Stimulated activated naive CD4-positive, alpha-beta T cell treated with Interleukin-2 at 50 U/mL for 16 hours (primary cell): ENCODE measurements at places on chromosomes 3 and 15.

GRCh38 chr3:187406927-187407326, 38.7 kb downstream of the RTP4 start:
- no peak for DNase-seq

DNA sequence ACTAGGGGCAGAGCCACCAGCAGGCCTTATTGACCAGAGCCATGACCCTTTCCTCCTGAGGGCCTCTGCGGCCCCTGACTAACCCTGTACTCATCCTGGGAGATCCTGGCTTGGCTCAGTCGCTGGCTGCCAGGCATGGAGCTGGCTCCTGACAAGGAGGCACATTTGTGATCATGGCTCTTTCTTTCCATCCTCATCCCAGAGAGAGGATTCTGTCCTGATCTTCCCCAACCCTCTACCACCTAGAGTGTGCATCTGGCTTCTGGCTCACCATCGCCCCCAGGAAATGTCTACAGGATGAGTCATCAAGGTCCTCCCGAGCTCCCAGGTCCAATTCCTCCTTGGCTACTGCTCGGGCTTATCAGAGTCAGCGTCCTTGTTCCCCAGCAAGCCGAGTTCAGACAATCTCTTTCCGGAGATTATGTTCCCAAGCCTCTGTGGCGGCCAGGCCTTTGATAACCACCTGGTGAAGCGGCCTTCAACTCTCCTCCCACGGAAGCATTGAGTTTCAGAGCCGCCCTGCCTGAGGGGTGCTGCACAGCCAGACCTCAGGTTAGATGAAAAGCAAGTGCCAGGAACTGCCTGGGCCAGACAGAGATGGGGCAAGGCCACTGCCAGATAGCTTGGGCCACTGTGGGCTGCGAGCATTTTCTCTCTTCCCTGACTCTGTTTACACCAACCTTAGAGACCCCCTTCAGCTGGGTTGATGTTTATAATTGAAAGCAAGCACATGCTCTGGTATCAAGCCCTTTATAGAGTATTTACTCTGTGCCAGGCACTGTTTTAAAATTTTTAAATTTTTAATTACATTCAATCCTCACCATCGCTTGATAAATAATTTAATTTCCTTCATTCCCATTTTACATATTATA, 44.3 kb upstream of the MRPS22 start:
- DNase-seq: no peak

- DNase-seq: no peak
Measured at GRCh38 chr15:83930392-83931212, 276.7 kb downstream of the ADAMTSL3 start.

DNA sequence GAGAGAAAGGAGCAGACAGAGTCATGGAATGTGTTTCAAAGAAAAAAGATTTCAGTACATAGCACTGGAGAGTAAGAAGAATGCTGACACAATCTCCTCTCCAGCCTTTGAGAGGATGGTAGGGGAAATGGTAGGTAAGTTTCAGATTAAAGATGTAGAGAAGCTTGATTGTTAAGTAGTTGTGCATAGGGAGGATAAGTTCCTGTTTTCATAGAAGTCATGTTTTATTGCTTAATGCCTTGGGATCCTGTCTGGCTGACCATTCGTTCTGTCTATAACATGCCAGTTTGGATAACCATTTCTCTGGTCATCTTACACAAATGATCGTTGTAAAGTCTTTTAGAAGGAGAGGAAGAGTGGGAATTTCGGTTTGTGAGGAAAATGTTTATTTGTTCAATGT, 95.7 kb upstream of the IGSF10 start:
- DNase-seq: no peak

- no peak for DNase-seq
Measured at GRCh38 chr15:28969511-28970085, 83.8 kb downstream of the APBA2 start.

GRCh38 chr3:161253711-161254110, 32.6 kb downstream of the NMD3 start:
- no peak for DNase-seq

- DNase-seq: no peak
Measured at GRCh38 chr3:71859123-71859519, 74.2 kb upstream of the PROK2 start.

GRCh38 chr3:127867412-127867811, 45.1 kb upstream of the MGLL start:
- DNase-seq: no peak

DNA sequence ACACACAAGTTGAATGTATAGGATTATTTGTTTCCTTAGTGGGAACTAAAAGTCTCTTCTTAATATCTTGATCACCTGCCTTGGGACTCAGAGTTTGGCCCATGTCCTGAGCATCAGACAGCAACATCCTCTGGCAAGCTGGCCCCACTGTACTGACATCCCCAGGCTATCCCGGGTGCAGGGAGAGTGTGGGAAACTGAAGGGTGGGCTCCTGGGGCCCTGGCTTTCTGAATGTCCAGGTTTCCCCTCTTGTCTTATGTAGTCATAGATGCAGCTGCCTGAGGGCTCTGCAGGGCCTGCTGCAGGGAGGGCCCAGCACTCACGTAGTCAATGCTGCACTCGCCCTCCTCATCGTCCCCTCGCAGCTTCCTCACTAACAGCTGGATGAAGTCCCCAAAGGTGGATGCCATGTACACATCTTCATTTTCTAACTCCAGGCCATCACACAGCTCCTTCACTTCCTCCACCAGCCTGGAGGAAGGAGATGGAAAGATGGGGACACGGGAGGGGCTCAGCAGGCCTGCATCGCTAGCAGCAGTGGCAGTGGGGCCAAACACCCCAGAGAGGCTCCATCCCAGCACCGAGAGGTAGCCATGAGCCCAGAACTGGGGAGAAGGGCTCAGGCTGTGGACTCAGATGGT, 42.8 kb downstream of the ALDH1L1 start:
- no peak for DNase-seq

DNA sequence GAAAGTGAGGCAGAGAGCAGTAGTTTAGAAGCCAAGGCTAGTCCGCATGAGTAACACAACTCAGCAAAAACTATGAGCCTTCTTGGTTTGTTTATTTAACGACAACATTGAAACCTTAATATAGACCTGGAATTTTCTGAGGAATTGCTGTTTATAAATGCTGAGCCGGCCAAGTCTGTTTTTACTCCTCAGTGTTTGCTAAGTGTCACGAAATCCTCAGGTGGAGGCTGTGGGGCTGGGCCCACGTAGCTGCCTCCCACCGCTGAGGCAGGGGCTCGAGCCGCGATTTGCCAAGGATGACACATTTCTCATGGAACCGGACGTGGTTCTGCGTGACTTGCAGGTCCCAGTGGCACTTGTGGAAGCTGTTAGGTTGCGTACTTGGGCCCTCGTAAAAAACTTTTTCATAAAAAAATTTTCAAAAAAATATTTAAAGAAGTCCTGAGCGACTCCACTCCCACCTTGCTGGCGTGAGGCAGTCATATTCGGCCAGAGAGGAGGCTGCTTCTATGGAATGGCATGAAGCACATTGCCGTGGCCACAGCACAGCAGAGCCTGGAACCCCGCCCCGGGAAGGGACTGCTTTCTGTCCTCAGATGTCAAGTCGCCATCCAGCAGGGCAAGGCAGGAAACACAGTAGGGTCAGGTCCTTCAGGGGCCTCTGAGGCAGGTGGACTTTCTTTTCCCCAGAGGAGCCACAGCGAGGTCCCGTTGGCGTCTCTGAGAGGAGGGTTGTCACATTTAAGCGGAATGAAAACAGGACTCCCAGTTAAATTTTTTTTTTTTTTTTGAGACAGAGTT, 64.8 kb upstream of the PCSK6 start:
- DNase-seq: no peak

DNA sequence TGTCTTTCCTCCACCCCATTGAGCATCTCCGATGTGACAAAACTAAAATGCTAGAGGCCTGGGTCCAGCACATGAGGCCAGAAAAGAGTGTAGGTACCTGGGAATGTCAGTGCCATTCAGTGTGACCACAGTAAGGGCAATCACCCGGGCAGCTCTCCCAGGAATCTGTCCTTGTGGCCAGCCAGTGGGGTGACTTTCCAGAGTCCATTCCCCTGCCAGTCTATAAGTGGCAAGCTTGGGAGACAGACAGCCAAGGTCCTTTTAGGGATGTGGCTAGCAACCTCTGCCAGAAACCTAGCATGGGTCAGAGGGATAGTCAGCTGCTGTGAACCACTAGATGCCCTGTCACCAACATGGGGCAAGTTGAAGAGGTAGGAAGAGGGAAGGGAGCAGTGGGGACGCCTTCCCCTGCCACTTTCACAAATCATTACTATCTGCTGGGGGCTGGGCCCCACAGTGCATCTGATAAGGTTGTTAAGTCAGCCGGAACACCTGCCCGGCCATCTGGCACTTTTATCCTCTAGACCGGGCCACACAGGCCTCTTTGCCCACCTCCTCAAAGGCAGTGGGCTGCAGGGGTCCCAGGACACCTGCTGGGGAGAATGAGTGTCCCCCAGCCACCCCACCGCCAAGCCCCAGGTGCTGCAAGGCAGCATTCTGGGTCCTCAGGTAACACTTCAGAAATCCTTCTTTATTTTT, 24.8 kb upstream of the DET1 start:
- DNase-seq: no peak

DNA sequence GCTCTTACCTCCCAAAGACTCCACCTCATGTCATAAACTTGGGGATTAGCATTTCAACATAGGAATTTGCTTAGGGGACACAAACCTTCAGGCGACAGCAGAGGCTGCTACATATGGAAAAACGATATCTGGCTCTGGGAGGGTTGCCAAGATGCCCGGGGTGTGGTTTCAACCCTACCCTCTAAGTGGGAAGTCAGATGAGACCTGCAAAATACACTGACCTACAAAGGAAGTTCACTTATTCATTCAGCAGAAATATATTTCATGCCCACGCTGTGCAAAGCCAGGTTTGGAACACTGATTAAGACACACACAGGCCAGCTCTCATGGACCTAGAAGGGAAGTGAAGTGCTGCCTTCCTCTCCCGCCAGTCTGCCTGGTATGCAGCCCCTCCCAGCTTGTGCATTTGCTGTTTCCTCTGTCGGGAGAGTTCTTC, 239.3 kb downstream of the FEZF2 start:
- DNase-seq: no peak

DNA sequence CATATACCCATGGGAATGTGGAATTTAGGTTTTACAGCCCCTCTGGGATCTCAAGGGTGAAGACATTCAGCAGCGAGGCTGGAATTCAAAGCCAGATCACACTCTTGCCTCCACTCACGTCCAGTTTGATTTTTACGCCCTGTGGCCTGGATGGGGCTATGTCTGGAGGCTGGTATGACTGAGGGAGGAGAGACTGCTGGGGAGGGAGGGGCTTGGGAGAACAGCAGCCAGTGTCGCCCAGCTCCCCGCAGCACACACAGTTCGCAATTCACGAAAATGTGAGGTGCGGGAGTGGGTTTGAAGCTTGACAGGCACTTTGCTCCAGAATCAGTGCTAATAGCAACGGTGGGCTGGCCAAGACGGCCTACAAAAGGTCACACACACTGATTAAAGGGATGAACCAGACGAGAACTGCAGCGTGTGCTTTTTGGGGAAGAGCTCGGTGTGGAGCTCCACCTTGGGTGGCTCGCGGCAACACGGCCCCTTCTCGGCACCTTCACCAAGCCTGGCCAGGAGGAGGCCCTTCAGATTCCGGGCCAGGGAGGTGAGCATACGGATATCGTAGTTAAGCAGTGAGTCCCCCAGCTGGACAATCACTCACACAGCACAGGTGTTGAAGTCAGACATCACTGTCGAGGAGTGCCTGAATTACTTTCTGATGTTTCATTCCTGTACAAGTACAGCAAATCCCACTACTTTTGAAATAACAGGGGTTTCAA, 16.4 kb downstream of the EHD4 start:
- no peak for DNase-seq

- no peak for DNase-seq
Measured at GRCh38 chr3:170511371-170511770, 74.5 kb downstream of the SLC7A14 start.

DNA sequence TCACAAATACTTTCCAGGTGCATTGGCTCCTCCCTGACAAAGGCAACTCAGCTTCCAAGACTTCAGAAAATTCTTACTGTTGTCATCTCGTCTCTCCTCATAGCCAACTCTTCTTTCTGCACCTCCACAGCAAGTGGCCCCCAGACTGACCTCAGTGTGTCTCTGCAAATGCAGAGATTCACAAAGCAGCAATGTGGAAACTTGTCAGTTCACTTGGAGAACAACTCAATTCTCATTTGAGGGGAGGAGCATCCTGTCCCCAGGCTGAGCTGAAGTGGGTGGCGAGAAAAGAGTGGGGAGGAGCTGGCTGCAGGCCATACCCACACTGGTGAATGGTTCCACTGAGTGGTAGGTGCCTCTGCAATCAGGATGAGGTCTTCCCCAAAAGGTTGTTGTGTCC, 248.7 kb upstream of the IL12A start:
- DNase-seq: no peak

GRCh38 chr15:68051109-68051508, 3.0 kb upstream of the PIAS1 start:
- no peak for DNase-seq

GRCh38 chr15:74896316-74896715, 6.5 kb downstream of the MPI start:
- DNase-seq: no peak

- no peak for DNase-seq
Measured at GRCh38 chr3:106068381-106068780, 199.6 kb upstream of the CBLB start.

- DNase-seq: no peak
Measured at GRCh38 chr15:52162260-52162659, 28.9 kb downstream of the GNB5 start.

GRCh38 chr15:101346928-101347327, 51.9 kb upstream of the SNRPA1 start:
- DNase-seq: no peak

DNA sequence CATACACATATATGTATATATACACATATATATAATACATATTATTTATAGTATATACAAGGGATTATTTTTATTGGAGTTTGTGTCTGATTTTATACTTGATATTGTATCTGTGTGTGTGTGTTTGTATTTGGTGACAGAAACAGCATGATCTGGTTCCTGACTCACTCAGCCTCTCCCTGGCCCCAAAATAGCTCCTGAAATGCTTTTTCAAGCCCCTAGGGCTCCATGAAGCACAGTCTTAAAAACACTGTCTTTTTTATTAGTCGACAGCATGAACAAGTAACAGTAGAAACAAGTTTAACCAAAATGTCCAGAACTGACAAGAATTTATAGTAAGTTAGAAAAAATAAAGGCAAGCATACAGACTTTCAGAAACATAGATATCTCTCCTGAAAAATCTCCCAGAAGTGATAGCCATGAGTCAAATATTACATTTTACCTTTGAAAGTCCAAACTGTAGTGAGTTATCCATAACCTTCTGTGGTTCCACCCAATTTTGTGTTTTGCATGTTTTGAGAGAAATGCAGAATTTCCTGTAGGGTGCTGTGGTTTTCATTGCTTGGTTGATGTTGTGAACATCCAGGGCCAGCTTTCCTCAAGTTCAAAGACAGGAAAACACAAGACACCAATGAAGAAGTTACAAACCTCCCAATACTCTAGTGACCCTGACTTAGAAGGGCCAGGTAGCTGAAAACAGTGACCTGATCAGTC, 98.5 kb upstream of the CCDC80 start:
- no peak for DNase-seq

GRCh38 chr3:71066849-71067261, 516.7 kb downstream of the FOXP1 start:
- peak; percentile 52 for DNase-seq

GRCh38 chr15:61118885-61119284, 110.2 kb downstream of the RORA start:
- DNase-seq: no peak

GRCh38 chr15:85314633-85315032, 65.8 kb upstream of the AKAP13 start:
- DNase-seq: no peak
